ENCODE measurements at places on chromosomes 2 and 18.

DNA sequence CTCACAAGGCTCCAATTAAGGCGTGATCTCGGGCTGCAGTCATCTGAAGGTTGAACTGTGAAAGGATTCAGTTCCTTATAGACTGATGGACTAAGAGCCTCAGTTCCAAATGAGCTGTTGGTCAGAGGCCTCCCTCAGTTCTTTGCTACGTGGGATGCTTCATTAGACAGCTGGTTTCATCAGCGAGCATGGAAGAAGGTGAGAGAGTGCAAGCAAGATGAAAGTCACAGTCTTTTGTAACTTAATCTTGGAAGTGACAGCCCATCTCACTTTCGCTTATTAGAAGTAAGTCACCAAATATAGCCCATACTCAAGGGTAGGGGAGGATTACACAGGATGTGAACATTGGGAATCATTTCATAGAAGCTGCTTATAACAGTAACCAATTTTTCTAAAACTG lies 26.8 kb downstream of the PPP1CB start:
- no peak for DNase-seq

DNA sequence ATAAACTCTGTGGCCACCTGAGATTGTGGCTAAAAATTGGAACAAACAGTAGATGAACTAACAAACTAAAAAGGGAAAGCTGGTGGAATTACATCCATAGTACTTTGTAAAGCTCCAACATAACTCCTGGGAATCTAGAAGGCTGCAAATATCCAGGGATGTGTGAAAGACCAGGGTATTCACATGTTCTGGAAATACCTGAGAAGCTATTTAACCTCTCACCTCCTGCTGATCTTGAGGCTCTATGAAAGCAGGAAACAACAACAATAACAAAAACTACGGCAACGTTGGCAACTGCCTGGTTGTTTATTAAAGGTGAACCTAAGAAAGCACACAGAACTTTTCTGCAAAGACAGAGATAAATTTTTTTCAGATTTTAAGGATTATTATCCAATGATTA lies 171.3 kb downstream of the CCDC178 start:
- no peak for DNase-seq

- peak; percentile 20 for DNase-seq
These were observed 8.7 kb downstream of the FAM178B start for GRCh38 chr2:96977631-96978195.

- no peak for DNase-seq
These were observed 59.1 kb downstream of the ZEB2 start for GRCh38 chr2:144460727-144461307.

DNA sequence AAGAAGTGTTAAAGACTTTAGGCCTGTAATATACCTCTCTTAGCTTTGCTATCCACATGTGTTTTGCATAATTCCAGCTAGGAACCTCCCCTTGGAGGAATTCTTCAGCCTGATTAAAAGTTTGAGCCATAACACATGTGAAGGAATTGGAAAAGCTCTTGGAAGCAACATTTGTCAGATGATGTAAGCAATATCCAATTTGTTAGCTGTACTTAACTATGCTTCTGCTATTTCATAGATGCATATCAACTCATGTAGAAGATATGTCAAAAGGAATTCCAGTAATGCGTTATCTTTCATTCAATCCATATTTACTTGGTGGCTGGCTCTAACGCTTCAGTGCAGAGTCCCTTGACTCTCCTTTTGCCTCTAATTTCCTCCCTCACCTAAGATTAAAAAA lies 46.2 kb downstream of the PKP4 start:
- no peak for DNase-seq

GRCh38 chr2:55169359-55169758 lies 62.7 kb downstream of the CLHC1 start:
- no peak for DNase-seq

DNA sequence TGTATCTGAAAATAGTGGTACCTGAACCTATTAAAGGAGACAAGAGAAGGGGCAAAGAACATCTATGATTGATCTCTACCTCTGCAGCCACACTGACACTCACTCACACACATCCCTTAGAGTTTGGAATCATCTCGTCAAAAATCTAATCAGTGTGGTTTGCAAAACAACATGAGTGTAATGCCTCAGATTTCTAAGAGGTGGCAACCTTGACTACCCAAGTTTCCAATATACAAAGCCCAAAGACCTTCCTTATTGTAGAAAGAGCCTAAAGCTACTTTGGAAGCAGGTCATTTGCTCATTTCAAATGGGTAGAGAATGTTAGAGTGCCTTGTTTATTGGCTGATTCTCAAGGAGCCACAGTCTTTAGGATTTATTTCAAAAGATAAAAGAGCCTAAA lies 444.9 kb downstream of the ARHGAP15 start:
- no peak for DNase-seq

GRCh38 chr2:109261906-109262631 lies 133.1 kb downstream of the SH3RF3 start:
- no peak for DNase-seq

DNA sequence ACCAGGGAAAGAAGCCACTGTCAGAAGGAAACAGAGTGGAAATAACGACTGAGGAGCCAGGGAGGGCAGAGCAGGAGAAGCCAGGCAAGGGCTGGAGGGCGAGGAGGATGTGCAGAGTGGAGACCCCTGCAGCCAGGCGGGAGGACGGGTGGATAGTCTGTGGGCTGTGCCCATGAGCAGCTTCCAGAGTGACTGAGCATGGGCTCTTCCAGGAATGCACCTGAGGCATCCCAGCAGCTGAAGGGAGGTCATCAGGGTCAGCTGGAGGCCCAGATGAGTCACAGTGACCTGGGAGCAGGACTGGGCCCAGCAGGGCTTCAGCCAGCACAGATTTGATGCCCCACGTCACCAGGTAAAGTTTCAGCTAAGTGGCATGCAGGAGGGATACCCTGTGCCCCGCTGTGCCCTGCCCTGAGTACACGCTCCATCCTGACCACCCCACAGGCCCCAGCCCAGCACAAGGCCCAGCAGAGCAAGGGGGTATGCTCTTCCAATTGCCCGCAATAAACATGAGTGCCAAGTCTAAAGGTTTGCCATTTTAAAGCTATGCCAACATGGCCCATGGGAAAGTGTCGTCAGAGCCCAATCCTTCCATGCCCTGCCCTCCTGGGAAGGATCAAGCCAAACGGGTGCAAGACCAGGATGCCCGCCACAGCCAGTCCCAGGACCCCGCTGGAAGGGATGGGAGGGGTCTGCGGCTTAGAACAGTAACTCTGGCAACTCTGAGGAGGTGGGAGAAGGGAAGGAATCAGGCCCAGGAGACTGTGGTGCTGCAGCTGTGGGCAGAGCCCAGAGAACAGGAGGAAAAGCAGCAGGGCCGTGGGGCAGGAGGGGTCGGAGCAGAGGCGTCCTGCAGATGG lies 85.7 kb downstream of the SEPTIN10 start:
- no peak for DNase-seq

GRCh38 chr2:40123746-40124145 lies 328.1 kb downstream of the SLC8A1 start:
- DNase-seq = no peak

DNA sequence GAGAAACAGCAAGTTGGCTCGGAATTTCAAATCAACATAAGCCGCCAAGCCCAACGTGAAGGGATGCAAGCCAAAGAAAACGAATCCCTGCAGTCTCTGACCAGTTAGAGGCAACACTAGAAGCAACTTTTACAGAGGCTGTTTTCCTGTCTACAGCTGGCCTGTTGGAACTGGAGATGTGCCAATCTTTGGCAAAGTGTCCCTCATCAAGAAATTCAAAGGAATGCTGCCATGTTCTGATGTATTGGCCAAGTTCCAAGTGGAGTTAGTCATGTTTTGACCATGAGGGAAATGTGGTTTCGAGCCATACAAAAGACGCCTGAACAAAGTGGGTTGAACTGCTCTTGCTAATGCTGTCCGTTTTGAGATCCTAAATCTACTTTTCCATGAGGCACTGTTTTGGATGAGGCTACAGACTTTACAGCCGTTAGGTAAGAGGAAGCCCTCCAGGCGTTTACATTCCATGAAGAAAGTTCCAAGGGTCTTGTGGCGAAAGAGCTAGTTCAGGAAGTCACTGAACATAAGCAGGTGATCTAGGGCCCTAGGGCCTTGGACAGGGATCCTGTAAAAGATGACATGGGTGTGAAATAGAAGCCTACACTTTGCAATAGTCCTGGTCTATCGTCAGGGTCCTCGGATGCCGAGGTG lies 140.7 kb upstream of the PXDN start:
- no peak for DNase-seq

DNA sequence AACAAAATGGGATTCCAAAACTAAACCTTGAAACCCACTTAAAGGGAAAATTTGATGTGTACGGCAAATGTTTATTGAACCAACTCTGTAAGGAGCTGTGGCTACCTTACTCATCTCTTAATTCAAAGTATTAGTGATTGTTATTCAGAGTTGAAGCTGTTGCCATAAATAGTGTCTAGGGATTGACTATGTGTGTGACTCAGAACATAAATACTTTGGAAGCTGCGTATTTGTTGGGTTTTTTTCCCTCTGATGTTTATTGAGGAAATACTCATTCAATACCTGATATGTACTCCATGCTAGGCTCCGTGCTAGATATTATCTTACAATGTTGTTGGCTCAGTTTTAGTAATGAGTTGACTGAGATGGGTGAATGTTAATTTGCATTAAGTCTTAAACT lies 90.4 kb downstream of the PTRHD1 start:
- DNase-seq = no peak

DNA sequence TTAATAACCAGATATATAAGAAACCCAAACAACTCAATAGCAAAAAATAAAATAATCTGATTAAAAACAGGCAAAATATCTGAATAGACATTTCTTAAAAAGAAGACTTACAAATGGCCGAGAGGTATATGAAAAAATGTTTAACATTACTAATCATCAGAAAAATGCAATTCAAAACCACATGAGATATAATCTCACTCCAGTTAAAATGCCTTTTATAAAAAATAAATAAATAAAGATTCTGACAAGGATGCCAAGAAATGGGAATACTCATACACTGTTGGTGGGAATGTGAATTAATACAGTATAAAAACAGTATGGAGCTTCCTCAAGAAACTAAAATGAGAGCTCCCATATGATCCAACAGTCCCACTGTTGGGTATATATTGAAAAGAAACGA lies 33.9 kb upstream of the BMP10 start:
- DNase-seq = no peak

DNA sequence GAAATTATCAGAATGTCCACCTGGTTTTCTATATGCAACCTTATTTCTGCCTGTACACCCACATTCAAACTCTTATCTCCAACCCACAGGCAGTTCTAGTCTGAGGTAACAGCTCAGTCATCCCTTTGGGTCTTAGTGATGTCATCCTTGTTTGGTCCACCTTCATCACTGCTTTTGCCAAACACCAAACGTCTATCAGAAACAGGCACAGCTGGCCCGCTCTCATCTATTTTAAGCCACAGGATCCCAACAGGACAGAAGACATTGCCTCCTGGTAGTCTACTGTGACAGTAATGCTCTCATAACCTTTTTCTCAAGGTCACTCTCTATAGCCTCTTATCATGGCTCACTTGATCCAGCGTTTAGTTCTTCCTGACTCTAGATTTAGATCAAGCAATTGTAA lies 99.0 kb upstream of the CHAC2 start:
- DNase-seq = no peak

DNA sequence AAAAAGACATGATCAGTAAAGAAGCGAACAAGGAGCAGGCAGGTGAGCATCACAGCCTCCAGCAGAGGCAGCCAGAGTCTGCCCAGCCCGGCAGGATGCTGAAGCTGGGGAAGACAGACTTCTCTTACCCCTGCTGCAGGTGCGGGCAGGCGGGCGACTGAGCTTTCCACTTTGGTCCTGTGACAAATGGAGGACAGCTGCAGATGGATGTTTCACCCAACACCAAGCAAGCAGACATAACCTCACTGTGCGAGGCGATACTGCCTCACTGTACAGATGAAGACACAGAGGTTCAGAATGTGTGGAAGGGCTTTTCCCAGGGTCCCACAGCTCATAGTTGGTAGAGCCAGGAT lies 251.0 kb downstream of the AFF3 start:
- DNase-seq = no peak

DNA sequence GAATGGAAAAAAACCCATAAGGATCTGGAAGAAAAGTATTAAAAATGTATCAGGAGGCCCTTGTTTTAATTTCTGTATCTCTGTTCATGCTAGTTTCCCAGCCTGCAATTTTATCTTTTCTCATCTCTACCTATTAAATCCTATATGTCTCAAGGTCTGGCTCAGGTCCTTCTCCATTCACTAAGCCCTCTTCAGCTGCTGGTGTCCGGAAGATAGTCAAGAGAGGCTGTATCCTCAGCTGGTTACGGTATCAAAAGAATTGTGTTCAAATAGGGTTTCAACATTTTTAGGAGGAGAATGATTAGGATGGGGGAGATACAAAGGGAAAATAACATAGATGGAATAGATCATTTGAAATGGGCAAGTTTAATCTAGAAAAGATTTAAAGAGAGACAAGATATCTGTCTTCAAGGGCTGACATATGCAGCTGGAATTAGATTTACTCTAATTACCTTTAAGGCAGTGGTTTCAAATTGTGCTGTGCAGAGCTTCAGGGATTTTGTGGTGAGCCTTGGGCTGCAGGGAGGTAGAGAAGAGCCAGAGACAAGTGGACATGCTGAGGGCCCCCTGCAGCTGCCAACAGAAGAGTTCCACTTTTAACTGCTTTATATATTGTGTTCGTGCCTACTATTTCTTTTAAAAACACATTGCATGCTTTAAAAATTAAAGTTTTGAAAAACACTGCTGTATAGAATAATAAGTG lies 24.1 kb downstream of the GREB1L start:
- DNase-seq = no peak

DNA sequence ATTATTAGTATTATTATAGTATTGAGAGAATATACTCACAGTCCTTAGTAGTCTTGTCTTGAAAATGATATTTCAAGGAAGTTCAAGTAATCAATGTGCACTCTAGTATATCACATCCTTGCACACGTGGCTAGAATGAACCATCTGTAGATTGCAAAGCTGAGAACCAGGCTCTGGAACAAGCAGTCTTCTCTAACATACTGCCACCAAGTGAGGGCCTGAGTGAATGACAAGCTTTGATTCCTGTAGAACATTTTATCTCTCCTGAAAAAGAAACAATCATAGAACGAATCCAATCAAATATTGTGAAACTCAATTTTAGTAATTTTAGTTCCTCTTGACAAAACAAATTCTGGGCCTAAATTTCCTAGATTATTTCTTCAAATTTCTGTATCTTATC lies 55.3 kb upstream of the SULT1C3 start:
- DNase-seq = no peak

DNA sequence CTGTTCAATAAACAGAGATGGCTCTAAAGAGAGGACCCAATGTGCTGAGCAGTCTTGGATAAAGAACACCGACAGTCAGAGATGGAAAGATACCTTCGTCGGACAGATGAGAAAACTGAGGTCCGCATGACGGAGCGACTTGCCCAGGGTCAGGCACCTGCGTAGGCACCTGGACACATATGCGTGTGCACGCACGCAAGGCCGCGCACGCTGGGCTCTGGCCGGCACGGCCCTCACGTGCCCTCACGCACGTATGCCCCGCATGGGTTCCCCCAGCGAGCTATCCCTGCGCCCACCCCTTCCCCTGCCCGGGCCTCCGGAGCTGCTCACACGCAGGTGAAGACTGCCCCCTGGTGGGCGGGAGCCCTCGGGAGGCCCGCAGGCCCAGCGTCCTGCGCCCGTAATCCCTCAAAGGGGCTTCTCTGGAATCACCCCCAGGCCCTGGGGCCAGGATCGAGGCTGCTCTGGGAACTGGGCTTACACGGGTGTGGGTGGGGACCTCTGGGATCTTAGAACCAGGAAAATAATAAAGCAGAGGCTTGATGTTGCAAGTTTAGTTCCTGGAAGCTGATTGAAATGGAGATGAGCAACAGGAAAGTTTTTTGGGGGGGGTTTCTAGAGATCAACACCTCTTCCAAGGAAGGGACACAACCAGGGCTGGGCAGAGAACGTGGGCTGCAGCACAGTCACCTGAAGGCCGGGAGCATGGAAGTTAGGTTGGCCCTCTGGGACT lies 246.3 kb downstream of the TNS1 start:
- DNase-seq = peak; percentile 43

All from CD4-positive, alpha-beta memory T cell (primary cell).